CD4-positive, alpha-beta T cell treated with Interferon gamma for 1 hour (primary cell): ENCODE measurements at places on chromosomes 1 and 21.

DNA sequence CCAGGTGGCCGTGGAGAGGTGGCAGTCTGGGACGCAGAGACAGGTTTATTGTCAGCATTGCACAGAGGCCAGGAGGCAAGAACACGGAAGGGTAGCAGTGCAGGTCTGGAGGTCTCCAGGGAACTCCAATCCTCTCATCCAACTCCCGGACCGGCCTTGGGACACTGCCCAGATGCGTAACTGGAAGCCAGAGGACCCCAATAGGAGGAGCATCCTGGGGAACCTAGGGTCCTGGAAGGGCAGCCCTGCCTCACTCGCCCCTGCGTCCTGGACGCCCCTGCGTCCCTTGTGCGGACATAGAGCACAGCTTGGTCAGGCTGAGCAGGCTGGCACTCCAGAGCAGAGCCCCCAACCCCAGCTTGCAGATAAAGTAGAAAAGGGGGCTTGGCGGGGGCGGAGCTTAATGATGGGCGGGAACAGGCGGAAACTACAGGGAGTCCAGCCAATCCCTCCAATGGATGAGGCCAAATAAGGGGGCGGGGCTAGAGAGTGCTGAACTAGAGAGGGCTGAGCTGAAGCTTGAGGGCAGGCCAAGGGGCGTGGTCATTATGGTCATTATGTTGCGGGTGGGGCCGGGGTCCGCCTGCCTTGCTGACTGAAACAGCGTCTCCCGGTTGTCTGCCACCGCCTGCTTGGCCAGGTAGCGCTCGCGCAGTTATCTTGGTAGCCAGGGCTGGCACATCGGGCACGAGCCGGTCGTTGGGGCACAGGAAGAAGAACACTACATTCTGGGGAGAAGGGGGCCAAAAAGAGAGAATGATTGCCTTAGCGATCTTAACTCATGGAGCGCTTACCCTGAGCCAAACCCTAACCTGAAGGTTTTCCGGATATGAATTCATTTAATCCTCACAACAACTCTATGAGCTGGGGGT lies 3.7 kb upstream of the ARHGEF19 start:
- peak; percentile 83 for DNase-seq

GRCh38 chr21:43750339-43751033 lies 25.6 kb downstream of the CSTB start:
- no peak for DNase-seq

GRCh38 chr1:41317361-41317760 lies 43.9 kb upstream of the FOXO6 start:
- no peak for DNase-seq

DNA sequence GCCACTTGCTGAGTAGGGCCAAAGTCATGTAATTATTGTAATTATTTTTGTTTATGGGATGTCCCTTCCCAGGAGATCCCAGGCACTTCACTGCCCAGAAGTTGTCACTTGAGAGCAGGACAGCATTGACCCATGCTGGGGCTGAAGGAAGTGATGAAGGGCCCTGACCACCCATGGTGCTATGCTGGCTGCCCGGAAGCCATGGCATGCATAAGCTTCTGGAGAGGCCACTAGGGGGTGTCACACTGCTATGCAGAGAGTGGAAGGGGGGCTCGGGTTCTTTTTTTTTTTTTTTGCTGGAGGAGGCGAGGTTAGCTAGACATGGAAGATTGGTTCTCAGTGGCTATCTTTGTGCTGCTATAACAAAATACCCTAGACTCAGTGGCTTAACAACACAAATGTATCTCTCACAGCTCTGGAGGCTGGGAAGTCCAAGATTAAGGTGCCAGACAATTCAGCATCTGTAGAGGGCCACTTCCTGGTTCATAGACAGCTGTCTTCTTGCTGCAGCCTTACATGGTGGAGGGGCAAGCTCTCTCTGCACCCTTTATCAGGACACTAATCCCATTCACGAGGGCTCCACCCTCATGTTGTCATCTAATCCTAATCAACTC lies 84.9 kb downstream of the CNIH3 start:
- DNase-seq, result no peak

DNA sequence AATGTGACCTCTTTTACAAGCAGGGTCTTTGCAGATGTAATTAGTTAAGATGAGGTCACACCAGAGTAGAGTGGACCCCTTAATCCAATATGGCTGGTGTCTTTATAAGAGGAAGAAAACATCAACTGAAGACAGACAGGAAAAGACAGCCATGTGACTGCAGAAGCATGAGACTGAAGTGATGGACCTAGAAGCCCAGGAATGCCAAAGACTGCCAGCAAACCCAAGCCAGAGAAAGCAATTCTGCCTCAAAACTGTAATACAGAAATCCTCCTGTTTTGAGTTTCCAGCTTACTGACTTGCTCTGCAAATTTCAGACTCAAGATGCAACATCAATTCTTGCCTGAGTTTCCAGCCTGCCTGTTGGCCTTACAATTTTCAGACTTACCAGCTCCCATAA lies 17.3 kb downstream of the ENAH start:
- DNase-seq, result no peak

DNA sequence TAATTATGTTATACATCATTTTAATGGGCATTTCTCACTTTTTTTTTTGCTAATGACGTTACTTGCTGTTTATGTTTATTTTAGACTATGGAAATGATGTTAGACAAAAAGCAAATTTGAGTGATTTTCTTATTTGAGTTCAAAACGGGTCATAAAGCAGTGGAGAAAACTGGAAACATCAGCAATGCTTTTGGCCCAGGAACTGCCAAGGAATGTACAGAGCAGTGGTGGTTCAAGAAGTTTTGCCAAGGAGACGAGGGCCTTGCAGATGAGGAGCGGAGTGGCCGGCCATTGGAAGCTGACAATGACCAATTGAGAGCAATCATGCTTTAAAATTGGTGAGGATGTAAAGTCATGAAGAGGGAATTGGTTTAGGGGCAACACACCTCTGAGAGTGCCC lies 32.1 kb upstream of the KCNE2 start:
- no peak for DNase-seq

DNA sequence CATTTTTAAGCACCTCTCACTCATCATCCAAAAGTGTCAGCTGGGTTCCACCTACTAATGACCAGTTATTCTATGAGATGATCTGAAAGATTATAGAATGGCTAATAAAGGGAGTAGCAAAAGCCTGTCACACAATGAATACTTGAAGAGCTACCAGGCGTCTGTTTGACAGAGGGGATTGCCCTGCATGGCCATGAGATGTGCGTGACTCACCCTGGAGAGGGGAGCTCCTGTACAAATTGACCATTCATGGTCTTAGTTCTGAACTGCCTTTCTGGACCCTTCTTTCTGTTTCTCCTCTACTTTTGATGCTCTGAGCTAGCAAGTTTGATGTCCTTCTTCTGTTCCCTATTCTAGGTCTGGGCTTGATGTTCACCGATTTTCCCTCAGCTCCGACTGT lies 85.2 kb upstream of the ABCD3 start:
- DNase-seq, result no peak

DNA sequence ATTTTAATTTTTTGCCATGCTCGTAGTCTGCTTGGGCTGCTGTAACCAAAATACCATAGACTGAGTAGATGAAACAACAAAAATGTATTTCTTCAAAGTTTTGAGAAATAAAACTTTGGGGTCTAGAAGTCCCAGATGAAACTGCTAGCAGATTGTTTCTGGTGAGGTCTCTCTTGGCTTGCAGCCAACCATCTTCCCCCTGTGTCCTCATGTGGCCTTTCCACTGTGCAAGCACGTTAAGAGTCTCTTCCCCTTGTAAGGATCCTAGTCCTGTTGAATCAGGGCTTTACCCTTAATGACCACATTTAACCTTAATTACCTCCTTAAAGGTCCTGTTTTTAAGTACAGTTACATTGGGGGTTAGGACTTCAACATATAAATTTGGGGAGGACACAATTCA lies 86.6 kb downstream of the PTBP2 start:
- no peak for DNase-seq

GRCh38 chr21:39845571-39846130 lies 21.6 kb upstream of the PCP4 start:
- DNase-seq, result no peak

DNA sequence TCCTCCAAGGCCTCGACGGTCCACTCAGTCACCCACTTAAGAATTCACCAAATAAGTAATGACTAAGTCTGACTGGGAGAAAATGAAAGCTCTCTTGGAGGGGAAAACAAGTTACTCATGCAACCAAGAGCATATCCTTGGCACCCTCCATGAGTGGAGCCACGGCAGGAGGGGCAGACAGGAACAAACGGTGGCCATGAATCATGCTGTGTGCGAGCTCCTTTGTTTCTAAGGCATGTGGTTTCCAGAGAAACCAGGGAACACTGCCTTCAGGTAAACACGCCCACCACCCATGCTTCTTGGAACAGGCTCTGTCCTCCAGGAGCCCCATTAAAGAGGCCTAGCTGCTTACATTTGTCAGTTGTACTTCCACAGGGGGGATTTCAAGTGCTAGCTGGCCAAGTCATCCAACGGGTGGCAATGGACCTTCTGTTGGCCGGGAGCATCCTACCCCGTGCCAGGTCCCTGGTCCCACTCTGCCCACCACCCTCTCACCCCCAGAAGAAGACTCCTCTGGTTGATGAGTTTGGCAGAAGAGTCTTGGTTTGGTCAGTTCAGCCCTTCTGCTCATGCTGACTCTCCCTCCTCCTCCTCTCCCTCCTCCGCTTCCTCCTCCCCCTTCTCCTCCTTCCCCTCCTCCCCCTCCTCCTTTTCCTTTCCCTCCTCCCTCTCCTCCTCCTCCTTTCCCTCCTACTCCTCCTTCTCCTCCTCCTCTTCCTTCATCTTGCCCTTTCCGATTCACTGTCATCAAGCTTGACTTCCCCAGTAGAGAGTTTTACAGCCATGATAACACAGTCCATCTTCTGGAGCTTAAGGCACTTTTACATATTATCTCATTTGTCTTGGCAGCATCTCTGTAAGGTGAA lies 107.6 kb downstream of the CCDC185 start:
- DNase-seq, result no peak

GRCh38 chr1:203405703-203406438 lies 54.9 kb upstream of the FMOD start:
- no peak for DNase-seq

GRCh38 chr1:91282695-91283420 lies 121.8 kb downstream of the HFM1 start:
- DNase-seq, result no peak

- peak; percentile 56 for DNase-seq
These were observed 8.7 kb downstream of the UBE2G2 start for GRCh38 chr21:44792702-44793591.

DNA sequence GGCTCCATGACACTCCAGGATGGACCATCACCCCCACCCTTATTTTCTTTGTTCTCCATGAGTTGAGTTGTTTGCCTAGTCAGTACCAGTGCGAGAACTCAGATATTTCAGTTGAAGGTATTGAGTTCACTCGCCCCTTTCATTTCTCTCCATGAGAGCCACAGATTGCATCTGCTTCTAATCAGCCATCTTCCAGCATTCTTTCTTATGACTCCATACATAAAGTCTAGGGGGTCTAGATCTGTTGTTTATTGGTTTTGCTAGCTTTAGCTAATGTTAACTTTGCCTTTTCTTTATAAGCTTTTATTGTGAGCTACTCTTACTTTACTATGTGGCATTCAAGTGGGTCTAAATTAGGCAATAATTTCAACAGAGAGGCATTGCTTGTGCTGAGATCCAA lies 71.6 kb upstream of the PDC start:
- DNase-seq, result no peak

- DNase-seq, result peak; percentile 53
These were observed 53.4 kb downstream of the RPS6KA1 start for GRCh38 chr1:26582836-26583460.

- no peak for DNase-seq
These were observed 121.1 kb upstream of the PKN2 start for GRCh38 chr1:88562991-88563390.
